ENCODE measurements at places on chromosomes 12 and 14.

GRCh38 chr12:126668538-126668937, 1598.4 kb upstream of the TMEM132C start:
- DNase-seq: no peak

GRCh38 chr14:102493096-102493495, 16.5 kb downstream of the ANKRD9 start:
- no peak for DNase-seq

- no peak for DNase-seq
Measured at GRCh38 chr12:7093486-7093885, 1.2 kb upstream of the C1R start.

GRCh38 chr14:93044556-93044955, 71.2 kb downstream of the ITPK1 start:
- no peak for DNase-seq

DNA sequence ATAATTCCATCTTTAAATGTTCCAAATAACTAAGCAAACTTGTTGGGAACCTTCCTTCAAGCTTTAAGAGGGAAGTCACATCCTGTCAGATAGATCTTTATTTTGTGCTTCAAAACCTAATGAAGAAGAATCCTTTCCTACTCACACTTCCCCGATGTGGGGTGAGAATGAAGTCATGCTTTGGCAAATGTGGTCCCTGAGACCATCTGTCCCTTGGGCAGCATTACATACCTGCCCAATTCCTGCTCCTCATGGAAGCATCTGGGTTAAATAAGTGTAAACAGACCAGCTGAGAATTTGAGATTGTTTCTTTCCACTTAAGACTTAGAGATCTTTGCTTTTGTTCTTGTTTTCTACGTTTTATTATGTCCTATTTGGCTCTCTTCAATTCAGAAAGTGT, 606.0 kb upstream of the TMEM132C start:
- DNase-seq: no peak

- DNase-seq: no peak
Measured at GRCh38 chr12:19435831-19436497, 3.3 kb upstream of the AEBP2 start.

- DNase-seq: no peak
Measured at GRCh38 chr14:74083784-74084276, 423 bp downstream of the ALDH6A1 start.

DNA sequence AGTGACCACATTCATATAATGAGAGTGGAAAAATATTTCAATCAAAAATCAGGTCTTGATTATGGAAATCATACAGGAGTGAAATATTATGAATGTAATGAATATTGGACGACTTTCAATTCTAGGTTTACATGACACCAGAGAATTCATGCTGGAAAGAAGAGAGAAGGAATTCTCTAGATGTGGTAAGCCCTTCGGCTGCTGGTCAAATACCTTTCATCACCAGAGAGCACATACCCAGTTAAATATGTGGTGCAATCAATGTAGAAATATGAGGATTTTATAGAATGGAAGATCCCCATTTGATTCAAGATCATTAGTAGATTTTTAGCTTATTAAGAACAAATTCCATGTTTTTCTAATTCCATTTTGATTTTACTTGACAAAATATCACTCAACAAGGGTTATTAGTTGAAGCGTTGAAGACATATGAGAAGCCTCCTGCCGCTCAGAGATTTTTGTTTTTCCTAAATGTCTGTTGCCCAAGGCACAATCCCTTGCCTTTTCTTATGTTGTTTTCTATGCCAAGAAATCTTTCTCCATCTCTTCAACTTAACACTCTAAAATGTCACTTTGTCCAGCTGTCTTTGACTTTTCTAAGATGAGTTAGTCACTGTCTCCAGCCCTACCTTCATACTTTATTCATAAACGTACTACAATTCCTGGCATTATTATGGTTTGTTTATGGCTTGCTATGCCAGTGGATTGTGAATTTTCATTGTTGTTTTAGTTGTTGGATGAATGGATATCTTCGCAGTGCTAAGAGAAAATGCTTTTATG, 72.8 kb upstream of the ZDHHC17 start:
- no peak for DNase-seq

GRCh38 chr14:26174395-26174794, 423.4 kb downstream of the NOVA1 start:
- no peak for DNase-seq

DNA sequence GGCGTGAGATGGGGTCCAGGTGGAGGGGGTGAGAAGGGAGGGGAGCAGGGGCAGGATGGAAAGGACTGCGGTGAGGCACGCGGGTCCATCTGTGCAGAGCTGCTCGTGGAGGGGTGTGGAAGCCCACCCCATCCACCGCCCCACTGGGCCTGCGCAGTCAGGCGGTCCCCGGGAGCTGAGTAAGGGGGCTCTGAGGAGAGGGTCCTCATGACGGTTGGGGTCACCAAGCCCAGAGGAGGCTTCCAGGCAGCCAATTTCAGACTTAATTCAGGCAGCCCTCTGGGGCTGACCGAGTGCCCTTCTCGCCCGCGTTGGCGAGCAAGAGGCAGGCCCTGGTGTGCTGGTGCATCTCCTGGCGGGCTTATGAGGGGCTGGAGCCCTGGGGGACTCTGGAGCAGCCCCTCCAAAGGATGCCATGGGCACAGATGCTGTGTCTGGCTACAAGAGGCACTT, 115.5 kb downstream of the KIF26A start:
- no peak for DNase-seq

DNA sequence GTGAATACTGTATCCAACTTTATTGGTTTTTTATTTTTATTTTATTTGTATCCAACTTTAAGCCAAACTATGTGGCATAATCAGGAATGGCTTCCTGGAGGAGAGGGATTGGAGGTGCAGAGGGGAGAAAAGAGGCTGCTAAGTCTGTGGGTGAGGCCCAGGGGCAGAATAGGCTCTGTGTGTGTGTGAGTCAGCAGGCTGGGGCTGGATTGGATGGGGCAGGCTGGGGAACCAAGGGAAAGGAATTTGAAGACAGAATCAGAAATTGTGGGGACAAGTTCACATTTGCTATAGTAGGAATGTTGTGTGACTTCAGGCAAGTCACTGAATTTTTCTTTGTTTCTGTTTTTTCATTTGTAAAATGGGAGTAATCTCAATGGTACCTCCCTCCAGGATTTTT, 12.8 kb upstream of the RILPL1 start:
- no peak for DNase-seq

GRCh38 chr14:32693114-32693513, 245.6 kb upstream of the NPAS3 start:
- no peak for DNase-seq

DNA sequence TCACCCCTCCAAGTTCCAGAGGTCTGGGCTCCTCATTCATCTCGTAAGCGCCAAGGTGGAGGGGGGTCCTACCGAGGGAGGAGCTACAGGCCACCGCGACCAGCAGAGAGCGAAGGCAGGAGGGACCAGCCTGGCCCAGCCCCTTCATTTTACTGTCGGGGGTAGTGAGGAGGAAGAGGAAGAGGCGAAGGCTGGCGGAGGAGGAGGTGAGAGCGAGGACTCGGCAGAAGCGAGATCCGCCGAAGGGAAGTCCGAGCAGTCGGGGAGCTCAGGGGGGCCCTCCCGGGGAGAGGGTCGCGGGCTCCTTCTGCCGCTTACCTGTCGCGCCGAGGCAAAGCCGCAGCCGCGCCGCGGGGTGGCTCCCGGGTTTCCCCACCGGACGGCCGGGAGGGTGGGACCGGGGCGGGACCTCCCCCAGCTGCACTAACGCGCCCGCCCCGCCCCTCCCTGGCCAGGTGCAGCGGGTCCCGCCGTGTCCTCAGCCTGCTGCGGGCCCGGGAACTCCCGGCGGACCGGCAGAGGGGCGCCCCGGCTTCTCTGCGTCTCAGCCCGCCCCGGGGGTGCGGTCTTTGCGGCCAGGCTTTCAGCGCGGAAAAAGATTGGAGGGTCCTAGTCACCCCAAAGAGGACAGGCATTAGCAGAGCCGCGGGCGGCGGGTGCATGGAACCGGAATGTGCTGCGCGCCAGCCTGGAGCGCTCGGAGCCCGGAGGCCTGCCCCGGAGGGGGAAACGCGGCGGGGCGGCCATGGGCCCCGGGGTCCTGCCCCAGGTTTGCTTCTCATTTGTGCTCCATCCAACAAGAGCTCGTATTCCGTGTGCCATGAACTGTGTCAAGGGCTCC, at the start of gene GALNT6:
Gene GALNT6, minus strand, starts transcription at position 124 of the 841 bp plus-strand sequence. CDS start 11,625 bp downstream, outside the sequence.
- peak; percentile 55 for DNase-seq

- DNase-seq: no peak
Measured at GRCh38 chr12:43602738-43603137, 50.7 kb upstream of the ADAMTS20 start.

DNA sequence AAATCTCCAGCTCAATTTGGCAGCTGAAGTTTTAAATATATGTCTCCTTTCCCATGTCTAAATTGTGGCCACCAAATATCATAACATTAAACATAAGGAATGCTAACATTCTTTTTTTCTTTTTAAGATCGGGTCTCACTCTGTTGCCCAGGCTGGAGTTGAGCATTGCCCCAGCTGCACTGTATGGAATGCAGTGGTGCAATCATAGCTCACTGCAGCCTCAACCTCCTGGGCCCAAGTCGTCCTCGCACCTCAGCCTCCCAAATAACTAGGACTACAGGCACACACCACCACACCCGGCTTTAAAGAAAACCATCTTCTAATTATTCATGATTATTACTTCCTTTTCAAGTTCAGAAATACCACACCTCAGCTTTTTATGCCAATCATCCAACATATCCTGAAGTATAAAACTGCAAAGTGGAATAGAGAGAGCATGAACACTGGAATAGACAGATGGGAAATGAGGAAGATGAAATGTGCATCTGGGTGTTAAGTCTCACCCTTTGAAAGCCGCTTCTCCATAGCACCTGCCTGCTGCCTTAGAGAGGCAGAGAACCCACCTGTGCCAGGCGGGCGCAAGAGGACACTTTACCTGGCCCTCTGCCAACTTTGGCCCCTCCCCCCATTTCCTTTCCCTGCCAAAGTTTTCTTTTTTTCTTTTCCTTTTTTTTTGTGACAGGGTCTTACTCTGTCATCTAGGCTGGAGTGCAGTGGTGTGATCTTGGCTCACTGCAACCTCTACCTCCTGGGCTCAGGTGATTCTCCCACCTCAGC, 2.8 kb upstream of the EML1 start:
- no peak for DNase-seq

- DNase-seq: no peak
Measured at GRCh38 chr14:100678469-100678828, 48.2 kb upstream of the DLK1 start.

DNA sequence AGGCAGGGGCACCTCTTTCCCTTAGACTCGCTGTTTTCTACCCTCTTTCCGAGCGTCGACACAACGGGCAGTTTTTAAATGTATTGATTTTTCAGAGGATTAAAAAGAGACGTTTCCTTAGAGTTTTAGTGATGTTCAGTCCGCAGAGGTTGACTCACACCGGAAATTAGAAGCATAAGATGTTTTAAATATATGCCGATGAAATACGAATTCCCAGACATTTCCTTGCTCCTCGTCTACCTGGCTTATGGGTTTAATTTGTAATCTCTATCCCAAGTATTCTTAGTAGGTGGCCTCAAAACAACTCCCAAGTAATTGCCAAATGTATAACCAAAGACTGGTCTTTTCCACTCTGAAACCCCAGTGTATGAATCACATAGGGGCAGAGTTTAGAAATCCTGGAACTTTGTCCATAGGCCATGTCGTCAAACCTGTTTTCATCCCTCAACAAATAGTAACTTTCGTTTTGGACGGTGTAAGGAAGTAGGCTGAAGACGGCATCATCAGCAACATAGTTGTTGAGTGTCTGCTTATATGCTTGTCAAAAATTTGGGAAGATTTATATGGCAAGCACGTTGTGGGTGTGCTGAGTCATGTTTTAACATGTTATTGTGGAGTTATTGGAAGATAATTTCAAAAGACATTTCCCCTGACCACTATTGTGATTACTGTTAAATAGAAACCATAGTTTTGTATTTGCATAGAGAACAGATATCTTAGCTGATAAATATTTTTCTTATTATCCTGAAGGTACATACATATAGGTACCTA, 824 bp downstream of the TBK1 start:
- no peak for DNase-seq

- no peak for DNase-seq
Measured at GRCh38 chr12:96720363-96720705, 186.7 kb upstream of the NEDD1 start.

DNA sequence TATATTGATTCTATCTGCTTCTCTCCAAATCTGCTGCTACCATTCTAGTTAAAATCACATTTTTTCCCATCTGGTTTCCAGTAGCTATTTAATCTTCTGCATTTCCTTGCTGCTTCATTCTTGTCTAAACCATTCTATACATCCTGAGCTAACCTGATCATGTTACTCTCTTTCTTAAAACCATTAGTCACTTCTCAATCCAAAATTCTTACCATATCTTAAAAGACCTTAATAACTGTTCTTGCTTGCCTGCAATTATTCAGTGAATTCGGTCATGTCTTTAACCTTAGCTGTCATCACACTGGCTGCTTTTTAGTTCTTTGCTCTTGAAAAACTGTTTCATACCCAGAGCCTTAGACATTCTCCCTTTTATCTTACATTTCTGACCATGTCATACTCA, 56.4 kb upstream of the PZP start:
- DNase-seq: no peak

GRCh38 chr12:67531501-67531900, 117.0 kb upstream of the DYRK2 start:
- DNase-seq: no peak

GRCh38 chr12:92951006-92951405, 21.9 kb upstream of the EEA1 start:
- no peak for DNase-seq

DNA sequence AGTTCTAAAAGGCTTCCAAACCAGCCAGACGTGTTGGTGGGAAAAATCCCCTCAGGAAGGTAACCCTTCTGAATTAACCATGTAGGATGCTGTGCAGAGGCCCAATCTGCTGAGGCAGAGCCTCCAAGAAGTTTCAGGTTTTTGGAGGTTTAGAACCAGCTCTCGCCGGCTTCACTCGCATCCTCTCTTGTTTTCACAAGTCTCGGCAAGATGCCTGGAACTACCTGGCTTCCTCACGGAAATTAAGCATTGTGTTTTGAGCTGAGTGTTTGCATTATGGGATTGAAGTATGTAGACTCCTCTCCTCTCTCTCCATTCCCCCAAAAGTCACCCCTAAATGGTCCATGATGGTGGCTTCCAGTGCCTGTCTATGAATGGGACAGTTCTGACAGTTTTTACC, 20.6 kb downstream of the LTBP2 start:
- DNase-seq: no peak

- DNase-seq: no peak
Measured at GRCh38 chr14:37114002-37114401, 58.4 kb downstream of the SLC25A21 start.

GRCh38 chr12:58491306-58491705, 429.0 kb downstream of the LRIG3 start:
- no peak for DNase-seq

- DNase-seq: no peak
Measured at GRCh38 chr14:77830692-77831091, 30.8 kb downstream of the ADCK1 start.

DNA sequence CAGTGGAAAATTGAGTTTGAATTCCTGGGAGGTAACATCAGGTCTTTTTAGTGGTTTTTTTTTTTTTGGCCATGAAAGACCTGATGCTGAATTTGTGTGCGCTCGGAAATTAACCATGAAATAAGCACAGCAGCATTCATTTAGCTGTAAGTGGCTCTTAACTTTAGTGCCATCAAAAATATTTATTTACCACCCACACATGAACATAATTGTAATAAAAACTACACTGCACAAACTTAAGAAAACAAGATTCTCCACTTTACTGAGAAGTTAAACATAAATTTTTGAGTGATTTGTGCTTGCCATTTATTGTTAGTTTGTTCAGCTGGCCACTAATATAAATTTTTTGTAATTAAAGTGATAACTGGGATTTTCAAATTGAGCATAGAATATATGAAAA, 2.4 kb downstream of the SLC41A2 start:
- no peak for DNase-seq

- DNase-seq: no peak
Measured at GRCh38 chr12:106141003-106141402, 2.2 kb upstream of the NUAK1 start.
